Right kidney (tissue), 9 donors: ENCODE measurements at places on chromosomes 2 and 18.

- DNase-seq, result peak; percentile 9
Measured at GRCh38 chr2:190216829-190217228, 102.8 kb downstream of the HIBCH start.

- peak; percentile 20 for DNase-seq
Measured at GRCh38 chr2:199659207-199659606, 191.8 kb downstream of the FTCDNL1 start.

- no peak for DNase-seq
Measured at GRCh38 chr2:204000446-204000845, 63.9 kb downstream of the ICOS start.

DNA sequence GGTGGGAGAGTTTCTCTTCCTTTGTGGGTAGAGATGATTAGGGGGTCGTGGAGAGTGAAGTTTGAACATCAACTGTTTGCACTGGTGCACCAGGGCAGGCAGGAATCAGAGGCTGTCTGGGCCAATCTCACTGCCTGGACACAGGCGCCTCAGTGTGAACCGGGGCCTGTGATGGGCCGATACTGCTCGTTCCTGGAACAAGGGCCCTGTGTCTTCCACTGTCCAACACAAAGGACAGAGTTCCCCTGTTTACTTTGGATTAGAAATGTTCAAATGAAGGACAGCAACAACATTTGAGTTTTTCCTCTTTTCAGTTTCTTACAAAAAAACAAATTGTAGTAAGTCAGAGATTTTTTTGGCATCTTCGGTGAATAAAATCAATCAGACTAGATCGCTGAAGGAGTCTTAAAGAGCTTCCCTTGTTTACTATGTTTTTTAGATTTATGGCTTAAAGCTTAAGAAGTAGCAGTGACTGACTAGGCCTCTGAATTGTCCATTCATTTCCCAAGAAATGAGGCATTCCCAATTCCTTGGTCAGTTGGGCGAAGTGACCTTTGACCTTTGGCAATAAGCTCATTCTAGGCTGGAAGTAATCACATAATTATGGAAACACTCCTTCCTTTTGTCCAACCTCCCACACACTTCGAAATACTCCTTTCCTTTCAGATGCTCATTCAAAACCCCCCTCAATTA, 11.6 kb upstream of the TGFA start:
- no peak for DNase-seq

DNA sequence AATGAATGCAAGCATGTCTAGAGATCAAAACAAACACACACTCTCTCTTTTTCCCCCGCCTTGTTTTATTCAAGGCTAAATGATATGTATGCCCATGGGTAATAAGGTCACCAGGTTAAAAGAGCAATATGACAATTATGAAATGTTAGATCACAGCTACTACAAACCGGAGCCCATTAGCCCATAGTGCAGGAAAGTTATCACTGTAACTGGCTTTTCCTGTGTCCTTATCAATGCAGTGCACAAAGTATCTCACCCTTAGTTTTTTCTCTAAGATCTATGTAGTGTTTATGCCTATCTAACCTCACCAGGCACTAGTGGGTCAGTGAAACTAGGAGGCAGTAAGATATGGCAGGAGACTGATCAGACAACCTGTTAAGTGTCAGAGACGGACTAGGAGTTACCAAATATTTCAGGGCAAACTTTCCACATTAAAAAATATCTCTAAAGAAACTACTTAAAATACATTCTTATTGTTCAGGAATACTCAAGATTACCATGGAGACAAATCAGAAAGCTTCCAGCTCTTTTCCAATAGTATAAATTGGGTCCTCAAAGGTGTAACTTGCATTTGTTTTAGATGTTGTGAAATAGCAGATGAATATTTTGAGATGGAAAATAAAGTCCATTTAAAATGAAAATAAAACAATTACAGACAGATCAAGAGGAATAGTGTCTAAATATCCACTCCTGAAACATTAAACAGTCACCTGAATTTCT, 282.2 kb downstream of the EXOC6B start:
- DNase-seq, result no peak

- no peak for DNase-seq
Measured at GRCh38 chr2:181658444-181658843, 1.5 kb upstream of the CERKL start.

- no peak for DNase-seq
Measured at GRCh38 chr2:48600917-48601316, 16.7 kb upstream of the GTF2A1L start.

- no peak for DNase-seq
Measured at GRCh38 chr18:56919190-56919589, 227.7 kb upstream of the BOD1L2 start.
